Mesenteric fat pad (tissue), 1 donor: ENCODE measurements at places on chromosomes 16 and 17. TPM values are rescaled to one million over a fixed set of nuclear protein-coding genes. Genes with fewer than 3 reads are reported as not detected.

Gene PHOSPHO1
- 1.8 TPM for total RNA-seq

Gene ANKS4B
- total RNA-seq = 0.06 TPM

GRCh38 chr17:19270704-19271611 is 33.8 kb downstream of the EPN2 start:
- no peak for DNase-seq

DNA sequence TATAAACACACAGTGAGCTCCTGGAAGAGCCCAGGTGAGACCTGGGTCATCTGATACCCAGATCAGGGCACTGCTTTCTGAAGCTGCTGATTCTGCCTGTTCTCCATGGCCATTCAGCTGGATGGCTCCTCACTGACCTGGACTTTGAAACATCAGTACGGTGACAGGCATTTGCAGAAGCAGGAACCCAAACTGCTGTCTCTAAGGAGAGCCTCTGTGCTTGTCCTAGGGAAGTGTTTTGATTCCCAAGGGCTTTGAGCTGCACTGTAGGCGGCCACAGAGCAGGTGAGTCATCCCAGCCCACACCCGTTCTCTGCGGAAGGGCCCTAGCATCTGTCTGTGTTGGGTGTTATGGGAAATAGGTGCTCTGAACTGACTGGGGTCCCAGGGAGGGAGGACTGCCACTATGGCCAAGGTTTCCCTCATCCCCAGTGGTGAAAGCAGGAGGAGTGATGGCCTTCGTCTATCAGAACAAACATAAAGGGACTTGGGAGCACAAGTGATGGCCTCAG is 60.7 kb upstream of the ADCY9 start:
- no peak for DNase-seq

DNA sequence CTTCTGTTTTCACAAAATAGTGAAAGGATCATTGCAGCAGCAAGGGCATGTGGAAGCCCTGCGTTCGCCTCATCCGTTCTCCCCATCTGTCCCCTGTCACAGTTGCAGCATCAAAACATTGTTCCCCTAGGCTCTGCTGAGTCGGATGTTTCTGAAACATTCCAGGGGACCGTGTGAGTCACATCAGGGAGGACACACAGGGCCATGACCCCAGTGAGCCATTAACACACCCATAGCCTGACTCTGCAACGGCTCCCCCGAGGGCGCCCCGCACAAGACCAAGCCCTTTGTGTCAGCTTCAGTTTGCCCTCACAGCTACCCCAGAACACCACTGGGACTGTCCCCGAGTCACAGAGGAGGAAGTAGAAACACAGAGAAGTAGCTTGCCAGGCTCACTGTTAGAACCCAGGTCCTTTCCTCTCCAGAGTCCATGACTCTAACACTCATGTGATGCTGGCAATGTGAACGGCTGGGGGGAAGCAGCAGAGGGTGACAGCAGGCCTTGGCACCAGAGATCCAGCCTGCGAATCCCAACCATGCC is 63.3 kb upstream of the HSBP1 start:
- DNase-seq = no peak

GRCh38 chr16:88303890-88304819 is 78.6 kb upstream of the ZNF469 start:
- DNase-seq = no peak

GRCh38 chr17:13362341-13363122 is 239.2 kb downstream of the HS3ST3A1 start:
- no peak for DNase-seq

DNA sequence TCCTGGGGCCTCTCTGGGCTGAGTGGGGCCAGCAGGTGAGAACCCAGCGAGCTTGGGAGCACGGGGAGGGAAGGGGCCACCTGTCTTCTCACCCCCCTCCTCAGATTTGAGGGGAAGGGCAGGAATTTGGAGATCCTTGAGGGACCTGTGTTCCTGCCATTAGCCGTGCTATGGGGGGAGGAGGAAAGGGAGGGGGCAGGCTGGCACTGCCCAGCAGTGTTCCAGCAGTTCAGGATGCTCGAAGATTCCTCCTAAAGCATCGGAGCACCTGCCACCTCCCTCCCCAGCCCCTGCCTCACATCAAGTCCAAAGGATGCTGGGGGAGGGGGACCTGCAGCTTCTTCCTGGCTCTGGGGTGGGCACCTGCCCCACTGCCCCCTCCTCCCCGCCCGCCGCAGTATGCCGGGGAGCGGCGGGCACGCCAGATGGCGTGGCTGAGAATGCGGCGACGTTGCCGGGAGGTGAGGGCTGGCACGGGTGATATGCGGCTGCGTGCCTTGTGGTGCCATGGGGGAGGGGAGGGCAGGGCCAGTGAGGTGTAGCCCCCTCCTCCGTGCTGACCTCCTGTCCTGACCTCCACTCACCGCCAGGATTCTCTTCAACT is 4.7 kb upstream of the NEUROD2 start:
- no peak for DNase-seq

DNA sequence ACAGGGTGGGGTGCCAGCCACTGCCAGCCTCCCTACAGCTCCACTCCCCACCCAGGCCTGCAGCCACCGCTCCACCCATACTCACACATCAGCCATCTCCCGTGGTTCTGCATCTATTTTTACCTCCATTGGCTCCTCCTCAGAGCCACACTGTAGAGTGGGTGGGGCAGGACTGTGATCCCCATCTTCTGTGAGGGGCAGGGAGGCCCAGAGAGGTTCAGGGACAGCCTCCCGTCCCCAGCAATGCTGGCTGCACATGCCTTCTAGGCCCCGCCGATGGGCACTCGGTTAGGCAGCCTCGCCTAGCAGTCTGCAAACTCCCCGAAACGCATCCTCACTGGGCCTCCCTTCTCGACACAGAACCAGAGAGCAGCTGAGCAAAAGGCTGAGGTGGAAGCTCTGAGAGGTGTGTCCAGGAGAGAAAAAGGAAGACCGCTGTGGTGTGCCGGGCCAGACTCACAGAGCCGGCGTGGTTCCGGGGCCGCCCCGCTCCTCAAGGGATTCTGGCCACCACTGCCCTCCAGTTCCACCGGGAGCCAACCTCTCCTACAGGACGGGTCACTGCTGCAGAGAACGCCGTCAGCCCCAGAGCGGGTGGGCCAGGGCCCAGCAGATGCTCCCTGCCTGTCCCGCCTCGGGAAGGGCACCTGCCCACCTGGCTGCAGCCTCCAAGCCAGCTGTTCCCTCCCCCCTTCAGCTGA is 71.9 kb downstream of the ABR start:
- DNase-seq = no peak

- DNase-seq = no peak
These were observed at the start of gene TLCD3B for GRCh38 chr16:30030841-30031413. Gene TLCD3B, minus strand, starts transcription at chr16:30031271. Its CDS starts 744 bp downstream, at chr16:30030527.

DNA sequence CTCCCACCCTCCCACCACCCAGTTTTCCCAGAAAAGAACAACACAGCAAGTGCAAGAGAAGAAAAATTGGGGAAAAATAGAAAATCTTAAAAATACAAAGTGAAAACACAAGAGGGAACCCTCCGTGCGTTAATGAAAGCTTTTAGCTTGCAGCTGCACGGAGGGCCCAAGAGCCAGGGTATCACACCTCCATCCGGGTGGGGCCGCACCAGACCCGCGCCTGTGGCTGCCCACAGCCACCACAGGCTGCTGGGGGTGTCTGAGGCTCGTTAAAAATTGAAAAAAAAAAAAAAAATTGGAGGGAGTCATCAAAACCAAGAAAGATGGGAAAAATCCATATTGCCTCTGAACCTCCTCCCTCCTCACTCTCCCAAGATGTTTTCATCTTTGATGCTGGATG is 18.6 kb downstream of the ENGASE start:
- no peak for DNase-seq

DNA sequence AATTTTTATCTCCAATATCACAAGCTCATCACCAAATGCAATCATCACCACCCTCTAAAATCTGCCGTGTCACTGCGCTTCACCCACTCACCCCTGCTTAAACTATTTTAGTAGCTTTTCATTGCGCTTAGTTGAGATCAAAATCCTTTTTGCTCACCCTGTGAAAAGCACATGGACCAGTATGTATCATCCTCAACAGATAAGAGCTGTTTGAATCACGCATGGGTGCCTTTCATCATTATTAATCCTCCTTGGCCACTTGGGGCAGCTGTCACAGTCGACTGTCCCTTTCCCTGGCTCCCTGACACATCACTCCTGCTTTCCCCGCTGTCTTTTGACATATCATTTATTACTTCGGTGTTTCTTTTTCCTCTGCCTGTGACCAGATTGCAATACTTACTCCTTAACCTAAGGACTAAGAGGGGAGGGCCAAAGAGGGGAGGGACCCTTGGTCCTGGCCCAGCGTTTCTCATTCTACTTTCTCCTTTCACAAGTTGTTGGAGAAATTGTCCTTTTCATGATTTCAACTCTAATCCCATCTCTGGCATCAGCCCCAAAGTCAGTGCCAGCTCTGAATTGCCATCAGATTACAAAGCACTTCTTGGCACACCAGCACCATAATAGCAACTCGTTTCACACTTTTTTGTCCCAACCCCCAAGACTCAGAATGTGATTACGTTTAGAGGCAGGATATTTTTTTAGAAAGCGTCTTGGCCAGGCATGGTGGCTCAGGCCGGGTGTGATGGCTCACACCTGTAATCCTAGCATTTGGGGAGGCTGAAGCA is 8.6 kb upstream of the KDM6B start:
- DNase-seq = no peak

DNA sequence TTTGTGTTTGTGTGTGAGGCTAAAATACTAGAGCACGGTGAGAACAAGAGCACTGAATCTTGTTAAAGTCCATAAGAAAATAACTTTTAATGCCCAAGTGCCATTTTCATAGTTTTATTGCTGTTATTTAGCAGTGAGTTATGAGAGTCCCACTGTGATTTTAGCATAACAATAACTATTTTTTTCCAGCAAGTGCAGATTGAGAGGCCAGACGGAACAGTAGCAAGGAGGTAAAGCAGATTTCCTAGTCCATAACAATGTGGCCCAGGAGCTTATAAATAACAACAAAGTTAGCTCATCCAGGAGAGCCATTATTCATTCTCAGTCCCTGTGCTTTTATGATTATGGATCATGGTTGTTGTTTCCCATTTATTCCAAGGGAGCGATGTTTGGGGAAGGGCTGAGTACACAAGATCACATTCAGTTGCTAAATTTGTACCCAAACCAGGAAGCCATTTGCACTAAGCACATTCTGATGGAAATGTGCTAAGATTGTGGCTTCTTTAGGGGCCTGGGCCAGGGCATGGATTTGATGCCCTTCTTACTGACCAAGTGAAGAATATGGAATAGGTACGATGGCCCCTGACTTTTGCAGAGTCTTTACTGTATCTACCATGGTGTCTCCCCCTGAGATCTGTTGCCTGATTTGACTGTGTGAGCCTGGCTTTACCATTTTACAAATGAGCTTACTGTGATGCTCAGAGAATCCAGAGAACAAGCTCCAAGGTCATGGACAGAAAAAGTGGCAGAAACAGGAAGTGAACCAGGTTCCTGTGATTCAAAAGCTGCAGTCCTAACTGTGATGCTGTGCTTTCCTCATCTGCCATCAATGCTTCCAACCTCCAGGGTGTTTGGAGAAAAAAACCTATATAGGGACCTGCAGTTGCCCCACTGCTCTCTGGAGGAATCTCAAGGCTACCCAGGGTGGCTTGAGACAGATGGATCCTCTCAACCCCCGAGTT is 204.7 kb upstream of the HSBP1 start:
- no peak for DNase-seq

DNA sequence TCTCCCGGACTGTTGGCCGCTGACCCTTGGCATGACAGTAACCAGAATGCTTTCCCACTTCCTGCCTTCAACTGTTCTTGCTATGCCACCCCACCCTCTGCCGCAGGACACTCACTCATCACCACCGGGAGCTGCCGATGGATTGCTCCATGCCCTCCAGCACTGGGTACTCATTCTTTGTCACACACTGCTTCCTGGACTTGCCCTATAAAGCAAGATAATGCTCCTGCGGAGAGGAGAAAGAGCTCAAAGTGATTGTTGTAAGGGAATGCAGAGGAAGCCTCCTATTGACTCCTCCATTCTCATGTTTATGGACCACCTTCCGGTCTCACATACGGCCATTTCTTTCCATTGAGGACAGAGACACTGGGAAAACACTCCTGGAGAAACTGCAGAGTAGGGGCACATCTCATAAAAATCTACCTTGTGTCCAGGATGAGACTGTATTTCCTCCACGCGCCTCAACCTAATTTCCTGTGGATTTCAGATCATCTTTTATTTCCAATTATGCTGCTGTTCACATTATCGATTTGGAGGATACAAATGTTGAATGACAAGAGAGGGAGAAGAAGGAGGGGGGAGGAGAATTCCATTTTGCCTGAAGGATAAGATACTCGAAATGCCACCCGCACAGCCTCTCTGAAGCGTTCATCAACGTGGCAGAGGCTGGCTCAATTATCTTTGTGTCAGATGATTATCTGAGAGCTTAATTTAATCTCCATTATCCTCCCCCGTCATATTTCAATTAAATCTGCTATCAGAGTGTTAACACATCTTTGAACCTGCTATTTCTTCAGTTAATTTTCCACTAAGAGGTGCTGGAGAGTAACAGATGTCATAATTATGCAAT is 486.1 kb upstream of the SALL1 start:
- DNase-seq = no peak
